ENCODE measurements at places on chromosomes 6 and 20.
A peak's percentile ranks its signal among the peaks of the same experiment; 100 is the strongest.

DNA sequence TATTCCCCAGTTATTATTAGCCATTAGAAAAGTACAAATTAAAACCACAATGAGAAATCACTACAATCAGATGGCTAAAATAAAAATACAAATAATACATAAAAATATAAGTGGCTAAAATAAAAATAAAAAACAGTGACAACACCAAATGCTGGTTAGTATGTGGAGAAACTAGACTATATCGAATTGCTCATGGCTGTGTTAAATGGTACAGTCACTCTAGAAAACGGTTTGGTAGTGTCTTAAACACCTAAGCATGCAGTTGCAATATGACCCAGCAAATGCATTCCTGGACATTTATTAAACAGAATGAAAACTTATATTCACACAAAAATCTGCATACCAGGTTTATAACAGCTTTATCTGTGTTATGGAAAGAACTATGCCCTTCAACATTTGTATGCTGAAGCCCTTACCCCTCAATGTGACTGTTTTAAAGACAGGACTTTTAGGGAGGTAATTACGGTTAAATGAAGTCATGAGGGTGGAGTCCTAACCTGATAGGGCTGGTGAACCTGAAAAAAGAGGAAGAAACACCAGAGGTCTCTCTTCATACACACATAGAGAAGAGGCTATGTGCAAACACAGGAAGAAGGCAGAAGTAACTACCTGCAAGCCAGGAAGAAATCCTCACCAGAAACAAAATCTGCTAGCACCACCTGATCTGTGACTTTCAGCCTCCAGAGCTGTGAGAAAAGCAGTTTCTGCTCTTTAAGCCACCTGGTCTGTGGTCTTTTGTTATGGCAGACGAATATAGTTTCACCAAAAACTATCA is 84.9 kb downstream of the ASCC3 start:
- DNase-seq, result peak; percentile 28

DNA sequence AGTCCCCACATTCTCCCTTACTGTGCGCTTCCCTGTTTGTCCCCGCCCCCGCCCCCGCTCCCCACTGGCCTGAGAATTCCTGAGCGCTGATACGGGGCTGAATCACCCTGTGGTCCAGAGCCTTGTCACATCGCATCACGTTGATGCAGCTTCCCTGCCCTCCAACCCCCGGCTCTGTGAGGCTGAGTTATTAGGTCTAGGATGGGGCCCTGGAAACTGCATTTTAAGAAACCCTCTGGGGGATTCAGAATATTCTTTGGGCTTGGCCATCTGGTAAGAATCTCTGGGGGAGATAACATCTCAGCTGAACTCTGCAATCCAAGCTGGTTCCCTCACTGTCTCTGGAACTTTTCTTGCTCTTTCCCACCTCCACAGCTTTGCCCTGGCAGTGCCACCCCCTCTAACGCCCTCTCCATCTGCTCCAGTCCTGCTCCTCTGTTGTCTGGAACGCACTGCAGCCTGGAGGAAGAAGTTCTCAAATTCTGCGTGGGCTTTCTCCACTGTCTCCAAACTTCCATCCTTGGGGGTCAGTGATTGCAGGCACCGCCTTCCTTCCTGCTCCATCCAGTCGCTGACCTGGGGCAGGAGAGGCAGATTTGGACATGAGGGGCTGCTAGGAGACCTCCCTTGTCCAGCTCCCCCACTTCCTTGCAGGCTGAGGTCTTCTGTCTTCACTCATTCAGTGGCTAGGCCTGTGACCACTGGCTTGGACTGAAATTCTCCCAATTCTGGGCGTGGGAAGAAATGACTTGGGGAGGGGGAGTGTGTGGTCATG is 42.6 kb downstream of the KIAA1755 start:
- no peak for DNase-seq

DNA sequence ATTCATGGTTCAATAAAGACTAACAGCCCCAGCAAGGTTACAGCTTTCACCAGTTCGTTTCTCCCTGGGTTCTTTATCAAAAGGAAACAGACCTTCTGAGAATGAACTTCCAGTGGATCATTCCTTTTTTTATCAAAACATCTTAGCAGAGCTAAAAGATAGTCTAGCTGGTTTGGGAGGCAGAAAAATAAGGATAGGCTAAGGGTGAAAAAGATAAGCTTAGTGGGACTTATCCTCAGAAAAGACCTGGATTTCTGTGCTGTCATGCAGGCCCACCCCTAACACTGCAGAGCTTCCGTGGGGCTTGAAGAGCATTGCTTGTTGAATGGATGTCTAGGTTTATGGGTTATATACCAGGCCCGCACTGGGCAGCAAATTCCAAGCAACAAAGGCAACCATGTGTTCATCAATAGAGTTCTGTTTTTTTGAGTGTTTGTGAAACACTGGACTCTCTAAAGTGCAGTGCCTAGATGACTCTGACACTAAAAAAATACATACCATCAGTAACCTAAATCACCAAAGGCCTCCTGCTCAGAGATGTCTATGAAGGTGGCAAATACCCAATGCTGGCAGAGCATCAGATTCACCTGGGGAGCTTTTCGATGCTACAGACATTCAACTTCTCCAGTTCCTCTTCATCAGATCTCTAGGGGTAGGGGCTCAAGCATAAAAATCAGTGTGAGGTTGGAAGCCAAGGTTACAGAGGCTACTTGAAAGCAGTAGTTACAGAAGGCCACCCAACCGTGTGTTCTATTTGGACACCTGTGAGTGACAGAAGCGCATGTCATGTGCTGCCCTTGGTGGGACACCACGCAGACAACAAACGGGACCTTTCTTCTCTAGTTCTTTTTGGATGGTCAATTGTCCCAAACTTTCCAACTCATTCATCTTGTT is 53.0 kb downstream of the TNFAIP3 start:
- DNase-seq, result no peak

DNA sequence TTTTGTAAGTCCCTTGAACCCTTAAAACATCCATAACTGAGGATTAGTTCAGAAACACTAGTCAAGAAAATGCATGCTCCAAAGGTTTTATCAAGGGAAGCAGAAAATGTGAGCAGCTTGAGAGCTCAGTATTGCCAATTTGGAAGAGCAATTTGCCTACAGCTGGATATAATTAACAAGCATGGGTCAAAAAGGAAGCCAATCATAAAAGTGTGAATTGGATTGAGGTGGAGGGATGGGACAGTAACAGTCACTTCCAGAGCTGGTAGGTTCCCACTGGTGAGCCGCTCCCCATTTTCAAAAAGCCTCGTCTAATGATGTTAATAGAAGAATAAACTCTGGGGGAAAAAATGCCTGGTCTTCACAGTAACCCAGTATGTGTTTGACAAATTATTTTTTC is 5.0 kb upstream of the PTPRK start:
- no peak for DNase-seq

DNA sequence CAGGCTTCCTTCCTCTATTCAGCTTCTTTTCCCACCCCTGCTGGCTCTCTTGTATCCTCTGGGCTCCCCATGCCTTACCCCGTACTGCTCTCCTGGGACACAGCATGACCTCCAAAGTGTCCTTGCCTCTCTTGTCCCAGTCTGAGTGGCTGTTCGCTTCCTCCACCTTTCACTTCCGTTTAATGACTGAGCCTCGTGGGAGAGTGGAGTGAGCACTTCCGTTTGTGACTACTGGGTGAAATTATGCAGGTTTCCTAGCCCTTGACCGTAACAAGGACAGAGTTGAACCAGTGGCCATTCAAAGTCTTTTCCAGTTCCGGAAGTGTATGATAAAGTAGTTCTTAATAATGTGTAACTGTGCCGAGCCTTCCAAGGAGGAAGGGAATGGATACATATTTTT is 109.2 kb downstream of the ARID1B start:
- no peak for DNase-seq
